ENCODE measurements at places on chromosomes 7 and 10.

GRCh38 chr10:29112827-29113615 is 175.8 kb upstream of the LYZL1 start:
- no peak for DNase-seq

DNA sequence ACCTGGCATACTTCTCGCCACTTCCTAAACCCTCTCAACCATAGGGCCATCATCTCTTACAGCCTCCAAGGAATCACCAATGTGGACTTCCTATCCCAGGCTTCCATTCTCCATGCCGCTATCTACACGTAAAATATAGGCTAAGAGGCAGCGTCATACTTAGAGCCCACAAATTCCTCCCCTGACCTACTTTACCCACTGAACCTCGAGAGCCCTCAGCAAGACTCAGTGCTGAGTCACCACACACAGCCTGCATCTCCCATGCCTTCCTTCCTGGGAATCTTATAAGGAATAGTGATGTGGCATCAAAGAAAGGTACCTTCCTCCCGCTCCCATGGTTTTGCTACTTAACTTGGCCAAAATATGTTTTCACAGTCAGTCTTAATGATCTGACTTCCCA is 435.6 kb upstream of the NFE2L3 start:
- DNase-seq = no peak

GRCh38 chr10:50231515-50232260 is 19.6 kb downstream of the ASAH2 start:
- no peak for DNase-seq

- no peak for DNase-seq
Measured at GRCh38 chr7:157439149-157439548, 102.3 kb downstream of the DNAJB6 start.

DNA sequence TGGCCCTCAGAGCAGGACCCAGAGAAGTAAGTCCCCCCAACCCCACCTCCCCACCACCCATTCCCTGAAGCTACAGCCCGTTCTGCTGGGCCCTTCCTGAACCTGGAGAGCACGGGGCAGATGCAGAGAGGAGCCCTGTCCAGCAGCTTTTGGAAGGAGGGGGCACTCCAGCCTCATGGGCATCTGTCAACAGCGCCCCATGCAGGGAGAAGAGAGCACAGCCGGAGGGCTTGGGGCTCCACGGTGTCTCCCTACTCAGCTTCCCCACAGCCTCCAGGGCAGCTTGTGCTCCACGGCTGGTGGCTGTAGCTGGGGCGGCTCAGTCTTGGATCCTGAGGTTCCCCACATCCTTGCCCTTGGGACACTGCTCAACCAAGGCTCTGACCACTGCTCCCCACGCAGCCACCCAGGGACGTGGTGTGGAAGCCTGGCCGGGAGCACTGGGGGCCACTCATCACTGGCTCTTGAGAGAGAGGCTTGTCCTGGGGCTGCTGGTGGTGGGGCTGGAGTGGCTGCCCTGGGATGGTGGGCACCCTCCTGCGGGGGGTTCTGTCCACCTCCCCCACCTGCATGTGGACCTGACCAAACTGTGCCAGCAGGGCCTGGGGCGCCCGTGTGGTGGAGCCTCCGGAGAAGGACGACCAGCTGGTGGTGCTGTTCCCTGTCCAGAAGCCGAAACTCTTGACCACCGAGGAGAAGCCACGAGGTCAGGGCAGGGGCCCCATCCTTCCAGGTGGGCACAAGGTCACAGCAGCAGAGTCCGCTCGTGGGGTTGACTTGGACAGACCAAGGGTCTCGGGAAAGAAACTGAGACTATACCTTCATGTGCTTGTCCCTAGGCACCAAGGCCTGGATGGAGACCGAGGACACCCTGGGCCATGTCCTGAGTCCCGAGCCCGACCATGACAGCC is 4.5 kb downstream of the PRAP1 start:
- DNase-seq = no peak
